ENCODE measurements at places on chromosomes 6 and 20.

- DNase-seq = no peak
Measured at GRCh38 chr6:147046141-147046877, 157.9 kb upstream of the STXBP5 start.

GRCh38 chr20:60271597-60271996 is 313.4 kb downstream of the CDH26 start:
- no peak for DNase-seq

DNA sequence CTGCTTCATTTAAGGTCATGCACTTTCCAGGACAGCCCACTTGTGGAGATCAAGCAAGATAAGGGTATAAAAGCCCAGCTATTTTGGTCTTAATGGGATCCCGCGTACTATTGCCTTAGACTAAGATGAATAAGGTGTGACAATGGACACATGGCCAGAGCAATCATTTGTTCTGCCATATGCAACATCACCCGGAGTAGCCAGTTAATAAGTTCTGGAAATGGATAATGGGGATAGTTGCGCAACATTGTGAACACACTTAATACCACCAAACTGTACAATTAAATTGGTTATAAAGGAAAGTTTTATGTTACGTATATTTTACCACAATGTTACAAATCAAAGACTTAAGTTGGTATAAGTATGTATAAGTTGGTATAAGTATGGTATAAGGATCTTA is 674.5 kb downstream of the HDGFL1 start:
- DNase-seq = no peak

DNA sequence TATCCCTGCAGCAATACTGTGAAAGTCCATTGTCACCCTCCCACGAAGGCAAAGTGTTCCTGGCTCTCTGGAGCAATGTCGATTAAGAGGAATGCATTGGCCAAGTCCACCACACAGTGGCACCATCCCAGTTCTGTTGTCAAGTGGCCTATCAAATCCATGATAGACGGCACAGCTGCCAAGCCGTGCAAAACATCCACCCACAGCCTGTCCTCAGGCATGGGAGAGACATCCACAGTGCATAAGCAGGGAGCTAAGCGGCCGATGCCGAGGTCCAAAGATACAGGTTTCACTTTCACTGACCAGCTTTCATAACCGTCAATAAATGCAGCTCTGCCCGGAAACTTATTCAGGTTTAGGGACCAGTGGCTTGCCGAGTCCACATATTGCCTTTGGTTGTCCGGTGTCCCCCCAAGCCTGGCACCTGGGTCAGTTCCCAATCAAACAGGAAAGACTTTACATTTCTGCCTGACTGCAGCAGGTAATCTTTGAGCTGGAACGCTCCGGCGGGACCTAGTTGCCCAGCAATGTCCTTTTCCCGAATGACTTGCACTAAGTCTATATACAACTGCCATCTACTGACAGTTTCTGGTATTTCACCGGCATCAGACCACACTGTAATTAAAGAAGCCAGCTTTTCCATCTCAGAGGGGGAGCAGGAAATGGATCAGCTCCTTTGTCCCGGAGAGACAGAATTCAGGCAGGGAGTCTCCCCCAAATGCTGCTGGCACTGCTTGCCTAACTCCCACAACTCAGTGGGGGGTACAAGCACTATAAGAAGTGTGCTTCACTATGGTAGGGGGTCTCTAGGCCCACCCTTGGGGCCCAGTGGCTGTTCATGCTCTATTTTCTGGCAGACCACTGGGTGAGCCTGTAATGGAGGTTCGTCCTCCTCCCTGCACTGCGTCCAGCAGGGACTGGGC is 6.3 kb downstream of the ZKSCAN3 start:
- DNase-seq = peak; percentile 93

DNA sequence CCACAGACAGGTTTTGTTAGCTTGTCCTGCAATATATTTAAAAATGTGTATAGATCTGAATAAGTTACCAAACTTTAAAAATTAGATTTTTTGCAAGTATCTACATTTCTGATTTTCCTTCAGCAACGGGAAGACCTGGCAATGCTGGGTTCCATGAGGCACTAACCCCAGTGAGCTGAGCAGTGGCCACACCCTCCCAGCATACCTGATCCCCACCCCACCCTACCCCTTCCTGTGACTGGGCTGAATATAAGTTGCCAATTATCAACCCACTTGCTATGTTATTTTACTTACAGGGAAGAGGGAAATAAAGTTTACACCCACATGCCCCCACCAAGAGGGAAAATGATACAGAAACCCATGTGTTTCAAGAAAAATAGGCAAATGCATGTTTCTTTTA is 70.3 kb upstream of the RALGAPA2 start:
- DNase-seq = no peak

GRCh38 chr6:64949257-64949656 is 757.8 kb downstream of the EYS start:
- no peak for DNase-seq

GRCh38 chr6:28816909-28817807 is 106.6 kb downstream of the TRIM27 start:
- no peak for DNase-seq

DNA sequence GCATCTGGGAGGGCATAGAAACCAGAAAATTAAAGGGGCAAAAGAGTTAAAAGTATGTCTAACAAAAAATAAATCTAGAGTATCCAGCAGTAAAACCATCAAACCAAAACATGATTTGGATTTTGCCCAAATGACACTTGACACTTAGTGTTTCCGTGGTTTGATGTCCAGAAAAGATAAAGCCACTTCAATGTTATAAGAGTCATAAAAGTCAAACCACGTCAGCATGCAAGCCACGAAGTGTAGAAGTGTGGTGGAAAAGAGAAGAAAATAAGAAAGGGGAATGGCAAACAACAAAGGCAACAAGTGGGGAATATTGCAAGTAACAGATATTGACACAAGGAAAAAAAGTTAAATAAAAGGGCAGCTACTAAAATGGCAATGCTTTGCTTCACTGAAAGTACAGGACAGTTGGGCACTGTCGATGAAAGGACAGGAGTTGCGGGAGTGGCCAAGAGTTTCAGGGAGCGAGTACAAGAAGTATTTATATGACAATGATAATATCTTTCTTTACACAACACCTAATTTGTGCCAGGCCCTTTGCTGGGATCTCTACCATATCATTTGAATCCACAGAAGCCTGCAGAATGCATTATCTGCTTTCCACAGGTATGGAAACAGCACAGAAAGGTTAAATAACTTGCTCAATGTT is 6.3 kb upstream of the HDDC2 start:
- no peak for DNase-seq

DNA sequence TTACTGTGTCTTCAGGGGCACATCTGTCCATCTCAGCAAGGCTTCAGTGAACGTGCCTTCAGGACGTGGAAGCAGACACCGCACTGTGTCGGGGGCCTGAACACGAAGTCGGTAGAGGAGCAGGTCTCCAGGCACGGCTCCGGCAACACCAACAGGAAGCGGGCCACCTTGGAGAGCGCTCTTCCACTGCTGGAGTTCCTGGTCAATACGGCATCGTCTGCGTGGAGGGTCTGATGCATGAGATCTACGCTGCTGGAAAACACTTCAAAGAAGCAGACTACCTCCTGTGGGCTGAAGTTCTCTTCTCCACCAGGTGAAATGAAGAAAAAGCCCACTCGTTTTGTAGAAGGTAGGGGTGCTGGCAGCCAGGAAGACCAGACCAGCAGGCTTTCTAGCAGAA is 69.3 kb upstream of the SLCO4A1 start:
- DNase-seq = no peak

GRCh38 chr6:144377586-144378210 is 92.6 kb downstream of the UTRN start:
- DNase-seq = no peak

- peak; percentile 43 for DNase-seq
Measured at GRCh38 chr20:23241416-23241815, 109.2 kb upstream of the NXT1 start.

GRCh38 chr6:5095236-5095635 is 10.1 kb downstream of the PPP1R3G start:
- no peak for DNase-seq

DNA sequence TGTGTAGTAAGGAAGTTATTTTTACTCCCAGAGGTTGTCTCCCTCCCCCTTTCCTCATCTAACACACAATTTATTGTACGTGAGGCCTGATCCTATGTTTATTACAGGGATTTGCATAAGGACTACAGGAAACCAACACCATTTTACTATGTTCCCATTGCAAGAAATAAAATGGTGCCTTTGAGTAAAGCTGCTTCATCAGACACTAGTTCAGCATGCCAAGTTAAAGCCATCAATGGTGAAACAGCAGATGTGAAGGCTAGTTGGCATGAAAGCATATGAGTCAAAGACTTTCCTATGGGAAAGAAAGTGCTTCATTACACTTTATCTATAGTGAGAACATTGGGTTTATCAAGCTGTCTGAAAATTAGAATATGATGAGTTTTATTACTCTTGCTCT is 543.0 kb downstream of the GRIK2 start:
- DNase-seq = no peak

DNA sequence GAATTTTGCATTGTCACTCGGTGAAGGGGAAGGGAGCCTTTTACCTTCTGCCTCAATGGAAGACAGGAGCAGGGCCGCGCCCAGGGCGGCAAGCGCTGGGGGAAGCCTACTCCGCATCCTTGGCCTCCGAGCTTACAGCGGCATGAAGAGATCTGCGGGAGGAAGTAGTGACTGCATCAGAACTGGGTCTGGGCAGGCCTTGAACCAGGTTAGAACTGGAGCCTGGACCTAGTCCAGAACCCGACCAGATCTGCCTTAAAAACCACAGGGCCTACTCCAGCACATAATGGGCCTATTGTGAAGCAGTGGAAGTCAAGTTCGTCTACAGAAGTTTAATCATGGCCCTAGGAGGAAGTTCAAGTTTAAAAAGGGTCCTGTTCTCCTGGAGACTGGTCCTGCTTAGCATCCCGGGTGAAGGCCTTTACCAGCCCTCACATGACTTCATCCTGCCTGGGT is 3.1 kb downstream of the COL12A1 start:
- DNase-seq = no peak

GRCh38 chr6:93675856-93676417 is 256.6 kb upstream of the EPHA7 start:
- DNase-seq = no peak

DNA sequence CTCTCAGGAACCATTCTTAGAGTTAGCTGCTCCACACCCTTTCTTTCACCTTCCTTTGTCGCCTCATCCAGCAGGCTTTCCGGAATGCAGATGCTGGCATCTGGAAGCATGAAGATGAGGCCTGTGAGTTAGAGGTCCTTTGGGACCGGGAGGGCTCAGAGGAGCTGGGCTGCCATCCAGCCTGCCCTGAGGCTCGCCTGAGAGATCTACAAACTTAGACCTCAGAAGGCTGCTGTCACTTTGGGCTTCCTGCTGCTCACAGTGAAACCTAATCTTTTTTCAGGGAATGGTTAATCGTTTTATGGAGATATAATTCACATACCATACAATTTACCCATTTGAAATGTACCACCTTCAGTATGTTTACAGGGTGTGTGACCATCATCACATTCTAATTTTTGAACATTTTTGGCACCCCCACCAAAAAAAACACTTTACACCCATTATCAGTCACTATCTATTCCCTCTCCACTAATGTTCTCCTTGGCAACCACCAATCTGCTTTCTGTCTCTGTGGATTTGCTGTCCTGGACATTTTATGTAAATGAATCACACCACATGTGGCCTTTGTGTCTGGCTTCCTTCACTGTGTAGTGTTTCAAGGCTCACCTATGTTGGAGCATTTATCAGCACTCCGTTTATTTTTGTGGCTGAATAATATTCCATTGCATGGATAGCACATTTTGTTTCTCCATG is 20.0 kb upstream of the MPC1 start:
- peak; percentile 54 for DNase-seq

DNA sequence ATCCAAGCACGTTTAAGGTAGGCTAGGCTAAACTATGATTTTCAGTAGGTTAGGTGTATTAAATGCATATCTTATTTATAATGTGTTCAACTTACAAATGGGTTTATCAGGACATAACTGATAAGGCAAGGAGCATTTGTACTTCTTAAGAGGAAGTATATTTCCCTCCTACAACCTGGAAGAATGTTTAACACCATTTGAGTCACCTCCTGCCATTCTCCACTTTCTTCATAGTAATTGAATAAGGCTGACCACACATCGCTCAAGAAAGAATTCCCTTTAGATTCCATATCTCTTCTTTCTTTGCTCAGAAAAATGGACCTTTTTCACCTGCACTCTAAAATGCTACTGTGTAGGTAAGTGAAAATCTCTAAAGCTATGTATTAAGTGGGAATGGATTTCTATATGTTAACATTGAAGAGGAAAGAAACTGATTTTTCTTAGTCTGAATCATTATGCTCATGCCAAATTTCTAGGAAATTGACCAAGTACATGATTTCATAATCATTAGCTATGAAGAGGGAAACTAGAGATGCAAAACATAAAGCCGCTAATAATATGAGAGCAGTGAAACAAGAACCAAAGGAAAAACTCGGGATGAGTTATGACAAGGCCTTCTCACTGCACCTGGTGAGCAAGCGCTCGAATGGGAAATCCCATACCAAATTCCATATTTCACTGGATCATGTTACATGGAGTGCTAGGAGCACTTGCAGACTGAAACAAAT is 210.4 kb downstream of the ALDH8A1 start:
- no peak for DNase-seq

DNA sequence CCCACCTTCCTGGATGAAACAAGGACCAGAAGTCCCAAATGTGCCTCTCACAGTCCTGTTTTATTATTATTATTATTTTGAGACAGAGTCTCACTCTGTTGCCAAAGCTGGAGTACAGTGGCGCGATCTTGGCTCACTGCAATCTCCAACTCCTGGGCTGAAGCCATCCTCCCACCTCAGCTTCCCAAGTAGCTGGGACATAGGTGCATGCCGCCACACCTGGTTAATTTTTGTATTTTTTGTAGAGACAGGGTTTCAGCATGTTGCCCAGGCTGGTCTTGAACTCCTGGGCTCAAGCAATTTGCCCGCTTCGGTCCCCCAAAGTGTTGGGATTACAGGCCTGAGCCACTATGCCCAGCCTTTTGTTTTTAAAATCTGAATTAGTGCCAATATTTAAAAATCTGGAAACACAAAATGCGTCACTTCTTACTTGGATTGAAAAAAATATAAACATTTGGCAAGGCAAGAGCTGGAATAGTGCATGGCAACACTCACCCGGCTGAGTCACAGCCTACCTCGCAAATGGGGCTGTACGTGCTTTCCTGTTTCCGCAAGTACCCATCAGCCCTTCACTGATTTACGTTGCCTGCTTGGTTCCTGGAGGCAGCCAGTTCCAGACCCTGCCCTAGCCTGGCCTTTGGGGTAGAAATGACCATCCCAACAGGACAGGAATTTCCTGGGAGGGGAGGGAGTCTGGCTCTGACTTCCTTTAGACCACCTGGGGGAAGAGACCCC is 6.3 kb downstream of the SDCBP2 start:
- DNase-seq = peak; percentile 89

DNA sequence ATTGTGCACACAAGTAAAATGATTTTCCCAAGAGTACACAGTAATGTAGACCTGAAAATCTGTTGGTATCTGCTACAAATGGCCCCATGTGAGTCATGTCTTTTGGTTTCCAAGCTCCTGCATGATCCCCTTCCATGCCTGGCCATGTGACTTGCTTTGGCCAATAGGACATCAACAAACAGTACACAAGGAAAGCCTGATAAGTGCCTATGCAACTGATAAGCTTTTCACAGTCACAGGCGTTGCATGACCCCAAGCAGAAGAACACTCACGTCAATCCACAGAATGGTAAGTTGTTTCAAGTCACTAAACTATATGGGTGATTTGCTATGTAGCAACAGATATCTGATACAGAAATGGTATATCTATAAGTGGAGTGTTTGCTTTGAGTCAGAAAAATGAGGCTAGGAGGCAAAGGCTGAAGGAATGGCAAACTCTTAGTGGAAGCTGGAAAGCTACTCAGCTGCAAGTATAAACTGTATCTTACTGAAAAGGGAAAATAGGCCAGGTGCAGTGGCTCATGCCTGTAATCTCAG is 160.1 kb upstream of the BEND3 start:
- no peak for DNase-seq

GRCh38 chr6:52551483-52552277 is 25.2 kb downstream of the TRAM2 start:
- DNase-seq = no peak

All from lower leg skin (tissue), 4 donors.